ENCODE measurements at places on chromosomes 2 and 18.

DNA sequence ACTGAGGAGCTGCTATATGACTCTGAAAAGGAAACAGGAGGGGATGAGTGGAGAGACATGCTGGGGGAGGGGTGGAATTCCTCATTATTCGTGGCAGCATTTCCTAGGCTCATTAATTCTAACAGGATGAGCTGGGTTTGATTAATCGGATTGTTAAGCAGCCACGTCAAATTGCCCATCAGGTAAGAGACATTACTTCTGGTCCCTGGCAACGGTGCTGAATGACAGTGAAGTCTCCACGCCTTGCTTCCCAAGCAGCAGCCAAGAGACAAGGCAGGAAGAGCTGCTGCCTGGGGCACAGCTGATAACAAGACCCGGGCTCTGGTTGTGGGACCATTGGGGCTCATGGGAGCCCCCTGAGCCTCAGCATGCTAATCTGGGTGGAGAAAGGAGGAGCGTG, 86.6 kb downstream of the MARCHF4 start:
- no peak for DNase-seq

DNA sequence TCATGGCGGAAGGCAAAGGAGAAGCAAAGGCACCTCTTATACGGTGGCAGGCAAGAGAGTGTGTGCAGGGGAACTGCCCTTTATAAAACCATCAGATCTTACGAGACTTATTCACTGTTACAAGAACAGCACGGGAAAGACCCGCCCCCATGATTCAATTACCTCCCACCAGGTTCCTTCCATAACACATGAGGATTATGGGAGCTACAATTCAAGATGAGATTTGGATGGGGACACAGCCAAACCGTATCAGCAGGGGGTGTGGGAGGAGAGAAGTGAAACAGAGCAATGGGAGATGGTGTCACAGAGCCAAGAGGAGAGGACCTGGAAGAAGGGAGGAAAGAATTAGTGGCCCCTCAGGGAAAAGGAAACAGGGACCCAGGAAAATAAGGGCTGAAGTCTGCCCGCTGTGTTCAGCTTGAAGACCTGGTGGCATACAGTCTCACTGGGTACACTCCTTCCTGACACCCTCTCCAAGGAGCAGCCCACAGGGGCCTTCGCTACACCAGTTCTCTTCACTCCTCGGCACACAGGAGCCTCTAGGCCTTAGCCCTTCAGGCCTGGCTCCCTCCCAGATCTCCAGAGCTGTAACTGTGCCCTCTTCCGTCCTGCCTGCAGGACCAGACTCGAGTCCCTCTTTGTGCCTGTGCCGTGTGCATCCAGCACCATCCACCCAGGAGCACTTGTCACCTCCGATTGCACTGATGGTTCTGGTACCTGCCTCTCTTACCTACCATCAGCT, 262.1 kb downstream of the EIPR1 start:
- DNase-seq = no peak

DNA sequence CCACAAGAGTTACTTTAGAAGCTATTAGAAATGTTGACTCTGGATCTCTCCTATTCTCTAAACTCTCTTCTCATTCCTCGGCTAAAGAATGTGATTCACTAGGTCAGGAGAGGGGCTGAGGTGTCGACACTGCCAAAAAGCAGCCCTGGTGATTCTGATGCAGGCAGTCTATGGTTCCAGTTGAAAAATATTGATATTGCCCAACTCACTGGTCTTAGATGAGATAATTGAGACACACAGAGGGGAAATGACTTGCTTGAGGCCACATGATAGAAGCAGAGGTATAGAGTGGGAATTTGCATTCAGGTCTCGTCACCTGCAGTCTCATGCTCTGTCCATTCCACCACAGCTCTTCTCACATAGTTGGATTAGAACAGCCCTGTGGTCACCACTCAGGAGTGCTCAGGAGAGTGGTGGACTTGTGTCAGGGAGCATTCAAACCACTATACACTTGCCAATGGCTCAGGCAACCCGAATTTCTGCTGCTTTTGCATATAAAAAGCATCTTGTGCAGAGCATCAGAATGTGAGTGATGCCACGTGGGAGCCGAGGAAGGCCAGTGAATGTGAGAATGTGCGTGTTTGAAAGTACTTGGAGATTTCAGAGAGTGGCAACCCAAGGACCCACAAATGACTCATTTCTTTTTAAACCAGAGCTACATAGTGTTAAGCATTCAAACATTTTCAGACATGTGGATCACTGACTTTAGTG, 65.1 kb upstream of the CTLA4 start:
- DNase-seq = no peak

DNA sequence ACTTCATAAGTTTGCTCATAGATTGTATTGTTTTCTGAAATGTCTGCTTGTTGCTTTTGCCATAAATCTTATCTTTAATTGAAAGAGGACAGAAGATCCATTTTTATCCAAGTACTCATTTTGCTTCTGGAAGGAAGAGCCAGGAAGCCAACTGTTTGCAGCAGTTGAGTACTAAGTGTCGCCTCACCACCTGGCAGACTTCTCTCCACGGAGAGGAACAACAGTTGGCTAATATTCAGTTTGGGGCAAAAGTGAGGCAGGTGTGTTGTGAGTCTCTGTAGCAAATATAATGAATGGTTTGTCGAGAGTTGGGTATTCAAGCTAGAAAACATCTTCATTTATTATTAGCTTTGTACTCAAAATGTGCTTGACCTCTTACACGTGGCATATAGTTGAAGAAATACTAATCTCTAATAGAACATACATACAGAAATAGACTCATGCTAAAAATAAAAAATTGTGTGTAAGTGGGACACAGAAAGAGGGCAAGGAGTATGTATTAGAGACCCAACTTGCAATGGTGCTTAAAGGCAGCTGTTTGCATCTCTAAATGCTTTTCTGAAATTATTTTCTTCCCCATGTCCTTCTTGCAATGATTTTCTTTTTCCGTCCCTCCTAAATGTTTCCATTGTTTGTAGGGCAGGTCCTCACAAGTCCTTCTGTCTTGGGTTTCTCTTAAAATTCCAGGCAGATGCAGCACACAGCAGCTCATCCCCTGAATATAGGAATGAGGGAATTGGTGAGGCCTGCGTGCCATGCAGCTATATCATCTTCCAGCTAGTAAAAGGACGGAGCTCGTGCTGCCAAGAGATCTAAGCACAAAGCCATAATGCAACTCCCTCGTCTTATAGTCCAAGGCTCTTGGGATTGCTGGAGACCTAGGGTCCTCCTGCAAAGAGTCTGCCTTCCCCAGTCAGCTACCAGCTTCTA, 44.8 kb upstream of the MAP3K20 start:
- DNase-seq = no peak

DNA sequence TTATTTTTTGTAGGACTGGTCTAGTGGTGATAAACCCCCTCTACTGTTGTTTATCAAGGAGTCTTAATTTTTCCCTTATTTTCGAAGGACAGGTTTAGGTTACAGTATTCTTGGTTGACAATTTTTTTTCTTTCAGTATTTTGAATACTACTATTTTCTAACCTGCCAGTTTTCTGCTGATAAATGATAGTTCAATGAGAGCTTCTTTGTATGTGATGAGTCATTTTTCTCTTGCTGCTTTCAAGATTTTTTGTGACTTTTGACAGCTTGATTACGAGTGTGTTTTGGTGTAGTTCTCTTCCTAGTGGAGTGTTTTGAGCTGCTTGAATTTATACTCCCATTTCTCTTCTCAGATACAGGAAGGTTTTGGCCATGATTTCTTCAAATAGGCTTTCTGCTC, 77.5 kb downstream of the ACSL3 start:
- no peak for DNase-seq

DNA sequence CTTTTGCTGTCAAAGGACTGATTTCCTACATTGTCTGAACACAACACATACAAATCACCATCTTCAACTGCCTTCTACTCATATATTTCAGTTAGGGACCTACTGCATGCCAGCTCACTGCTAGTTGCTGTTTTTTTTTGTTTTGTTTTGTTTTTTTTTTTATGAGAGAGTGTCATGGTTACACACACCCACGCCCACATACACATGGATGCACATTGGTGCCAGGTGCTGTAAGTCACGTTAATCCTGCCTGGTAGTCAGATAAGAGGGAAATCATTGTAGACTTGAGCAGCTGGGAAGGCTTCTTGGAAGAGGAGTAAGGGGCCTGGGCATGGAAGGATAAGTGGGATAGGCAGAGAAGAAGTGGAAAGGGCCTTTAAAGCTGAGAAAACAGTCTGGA, 209.9 kb downstream of the TDRD15 start:
- no peak for DNase-seq

- DNase-seq = no peak
Observed at GRCh38 chr18:70160073-70160678, 45.3 kb downstream of the RTTN start.

DNA sequence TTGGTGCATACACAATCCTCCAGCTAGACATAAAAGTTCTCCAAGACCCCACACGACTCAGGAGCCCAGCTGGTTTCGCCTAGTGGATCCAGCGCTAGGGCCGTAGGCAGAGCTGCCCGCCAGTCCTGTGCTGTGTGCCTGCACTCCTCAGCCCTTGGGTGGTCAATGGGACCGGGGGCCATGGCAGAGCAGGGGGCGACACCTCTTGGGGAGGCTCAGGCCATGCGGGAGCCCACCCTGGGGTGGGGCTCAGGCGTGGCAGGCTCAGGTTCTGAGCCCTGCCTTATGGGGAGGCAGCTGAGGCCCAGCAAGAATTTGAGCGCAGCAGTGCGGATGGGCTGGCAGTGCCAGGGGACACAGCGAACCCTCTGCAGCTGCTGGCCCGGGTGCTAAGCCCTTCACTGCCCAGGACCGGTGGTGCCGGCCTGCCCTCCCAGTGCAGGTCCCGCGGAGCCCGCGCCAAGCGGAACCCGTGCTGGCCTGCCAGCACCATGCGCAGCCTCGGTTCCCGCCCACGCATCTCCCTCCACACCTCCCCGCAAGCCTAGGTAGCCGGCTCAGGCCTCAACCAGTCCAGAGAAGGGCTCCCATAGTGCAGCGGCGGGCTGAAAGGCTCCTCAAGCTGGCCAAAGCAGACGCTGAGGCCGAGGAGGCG, 1566.6 kb upstream of the SLC39A10 start:
- DNase-seq = no peak
